ENCODE measurements at places on chromosomes 1 and 21. TPM values are rescaled to one million over a fixed set of nuclear protein-coding genes. Genes with fewer than 3 reads are reported as not detected.
A peak's percentile ranks its signal among the peaks of the same experiment; 100 is the strongest.

DNA sequence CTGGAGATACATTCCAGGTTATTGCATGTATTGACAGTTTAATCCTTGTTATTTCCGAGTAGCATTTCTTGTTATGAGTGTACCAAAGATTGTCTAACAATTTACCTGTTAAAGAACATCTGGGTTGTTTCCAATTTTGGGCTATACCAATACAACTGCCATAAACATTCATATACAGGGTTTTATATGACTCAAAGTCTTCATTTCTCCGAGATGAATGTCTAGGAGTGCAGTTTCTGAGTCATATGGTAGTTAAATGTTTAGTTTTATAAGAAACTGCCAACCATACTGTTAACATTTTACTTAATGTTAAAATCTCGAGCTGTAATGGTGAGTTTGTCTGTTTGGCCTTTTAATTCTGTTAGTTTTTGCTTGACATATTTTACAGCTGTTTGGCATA lies 10.0 kb downstream of the RAB4A start:
- no peak for DNase-seq

GRCh38 chr1:42328916-42329496 lies 6.0 kb downstream of the FOXJ3 start:
- DNase-seq, result no peak

DNA sequence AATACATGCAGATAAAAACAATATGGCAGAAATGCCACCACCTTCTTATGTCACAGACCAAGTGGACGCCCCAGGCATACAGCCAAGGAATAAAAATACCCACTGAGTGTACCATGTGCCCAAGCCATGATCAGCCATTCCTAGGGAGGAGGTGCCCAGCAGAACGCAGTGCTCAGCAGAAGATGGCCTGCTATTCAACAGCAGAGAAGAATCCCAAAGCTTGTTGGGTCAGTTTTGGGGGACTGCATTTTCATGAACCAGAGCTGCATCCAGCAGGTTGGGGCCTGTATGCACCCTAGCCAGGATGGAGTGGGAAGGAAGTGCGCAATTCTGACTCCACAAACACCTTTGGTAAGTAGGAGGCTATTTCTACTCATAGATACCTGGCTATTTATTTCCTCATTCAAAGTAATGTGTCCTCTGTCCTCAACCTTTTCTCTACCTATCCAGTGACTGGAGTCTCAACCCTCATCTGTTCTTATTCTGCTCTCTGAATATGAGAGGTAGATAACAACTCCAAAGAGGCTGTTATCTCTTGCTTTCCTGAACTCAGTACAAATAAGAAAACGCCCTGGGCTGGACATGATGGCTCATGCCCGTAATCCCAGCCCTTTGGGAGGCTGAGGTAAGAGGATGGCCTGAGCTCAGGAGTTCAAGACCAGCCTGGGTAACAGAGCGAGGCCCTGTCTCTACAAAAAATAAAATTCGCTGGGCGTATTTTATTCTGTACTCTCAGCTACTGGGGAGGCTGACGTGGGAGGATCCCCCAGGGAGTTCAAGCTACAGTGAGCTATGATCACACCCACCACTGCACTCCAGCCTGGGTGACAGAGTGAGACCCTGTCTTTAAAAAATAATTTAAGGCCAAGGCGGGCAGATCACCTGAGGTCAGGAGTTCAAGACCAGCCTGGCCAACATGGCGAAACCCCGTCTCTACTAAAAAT lies 2.5 kb upstream of the PLEKHM2 start:
- DNase-seq, result no peak

- peak; percentile 80 for DNase-seq
Measured at GRCh38 chr1:173823781-173824314, 625 bp upstream of the DARS2 start.

- no peak for DNase-seq
Measured at GRCh38 chr1:26130695-26131094, 19.1 kb downstream of the PDIK1L start.

GRCh38 chr1:216749232-216749631 lies 26.0 kb upstream of the ESRRG start:
- DNase-seq, result no peak

DNA sequence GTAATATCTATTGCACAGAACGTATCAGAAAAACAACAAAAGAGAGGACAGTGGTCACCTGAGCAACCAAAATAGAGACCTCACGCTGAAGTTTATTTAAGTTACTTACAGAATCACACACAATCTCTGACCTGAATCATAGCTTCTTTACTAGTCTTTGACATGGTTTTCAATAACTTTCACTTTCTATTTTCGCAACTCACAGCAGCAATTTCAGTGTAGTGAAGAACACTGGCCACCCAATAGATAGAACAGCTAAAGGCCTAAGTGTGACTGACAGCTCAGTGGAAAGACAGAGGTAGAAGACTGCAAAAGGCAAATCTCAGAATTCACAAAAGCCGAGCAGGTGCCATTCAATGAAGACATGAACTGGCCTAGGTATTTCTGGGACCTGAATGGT lies 435.6 kb upstream of the CHRM3 start:
- DNase-seq, result no peak

DNA sequence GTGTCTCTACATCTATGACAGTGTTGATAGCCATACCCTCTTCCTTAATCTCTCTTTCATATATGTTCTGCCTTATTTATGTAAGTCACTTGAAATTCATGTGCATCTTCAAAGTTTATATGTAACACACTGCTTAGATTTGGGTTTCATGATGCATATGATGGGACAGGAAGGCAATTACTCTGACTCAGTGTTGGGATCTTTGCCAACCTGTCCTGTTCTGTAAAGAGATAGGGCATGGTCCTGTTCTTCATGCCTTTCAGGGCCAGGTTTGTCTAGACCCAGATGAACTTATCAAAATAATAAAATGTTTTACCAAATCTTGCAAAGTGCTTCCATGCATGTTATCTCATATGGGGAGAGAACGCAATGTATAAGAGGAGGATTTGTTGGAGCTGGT lies 69.5 kb downstream of the TMPRSS15 start:
- no peak for DNase-seq

GRCh38 chr1:186605762-186606350 lies 74.4 kb downstream of the PTGS2 start:
- DNase-seq, result no peak

DNA sequence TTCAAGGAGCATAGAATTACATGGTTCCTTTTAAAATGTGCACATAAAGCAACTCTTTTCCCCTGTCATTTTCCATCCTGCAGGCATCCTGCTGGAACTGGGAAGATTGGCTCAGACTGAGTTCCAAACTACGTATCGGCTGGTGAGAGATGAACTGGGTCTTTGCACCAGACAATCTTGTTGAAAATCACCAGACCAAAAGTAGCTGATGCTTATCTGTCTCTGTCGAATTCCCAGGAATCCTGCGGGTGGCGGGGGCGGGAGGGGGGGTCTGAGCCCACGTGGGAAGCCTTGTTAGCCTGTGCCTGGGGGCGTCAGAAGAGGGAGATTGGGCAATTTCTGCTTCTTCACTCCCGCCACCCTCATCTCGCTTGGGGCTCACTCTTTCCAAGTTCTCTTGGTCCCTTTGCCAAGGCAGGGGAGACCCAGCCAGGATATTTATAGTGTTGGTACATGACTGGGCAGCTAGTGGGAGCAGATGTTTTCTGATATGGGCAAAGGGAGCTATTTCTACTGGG lies 90.1 kb upstream of the SLC25A33 start:
- DNase-seq, result no peak

DNA sequence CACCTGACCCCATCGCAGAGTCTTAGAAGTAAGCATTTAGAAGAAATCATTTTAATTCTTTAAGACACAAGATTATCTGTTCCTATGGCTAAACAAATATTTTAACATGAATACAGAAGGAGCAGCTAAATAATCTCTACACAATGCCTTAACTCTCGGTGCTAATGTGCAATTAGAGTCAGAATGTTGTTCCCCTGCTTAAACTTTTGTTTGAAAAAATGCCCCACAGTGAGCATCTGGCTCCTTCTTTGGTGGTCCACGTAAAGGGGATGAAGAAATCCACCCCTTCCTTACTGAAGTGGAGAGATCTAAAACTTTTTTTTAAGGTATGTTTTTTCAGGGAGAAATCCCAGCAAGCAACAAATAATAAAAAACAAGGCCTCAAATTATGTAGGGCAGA lies 55.2 kb downstream of the SLC45A1 start:
- no peak for DNase-seq

DNA sequence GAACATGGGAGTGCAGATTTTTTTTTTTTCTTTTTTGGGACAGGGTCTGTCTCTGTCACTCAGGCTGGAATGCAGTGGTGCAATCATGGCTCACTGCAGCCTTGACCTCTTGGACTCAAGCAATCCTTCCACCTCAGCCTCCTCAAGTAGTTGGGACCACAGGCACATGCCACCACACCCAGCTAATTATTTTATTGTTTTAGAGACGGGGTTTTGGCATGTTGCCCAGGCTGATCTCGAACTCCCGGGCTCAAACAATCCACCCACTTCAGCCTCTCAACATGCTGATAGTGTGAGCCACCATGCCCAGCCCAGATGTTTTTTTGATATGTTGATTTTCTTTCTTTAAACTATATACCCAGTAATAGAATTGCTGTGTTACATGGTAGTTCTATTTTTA lies 57.7 kb downstream of the RGSL1 start:
- DNase-seq, result no peak

DNA sequence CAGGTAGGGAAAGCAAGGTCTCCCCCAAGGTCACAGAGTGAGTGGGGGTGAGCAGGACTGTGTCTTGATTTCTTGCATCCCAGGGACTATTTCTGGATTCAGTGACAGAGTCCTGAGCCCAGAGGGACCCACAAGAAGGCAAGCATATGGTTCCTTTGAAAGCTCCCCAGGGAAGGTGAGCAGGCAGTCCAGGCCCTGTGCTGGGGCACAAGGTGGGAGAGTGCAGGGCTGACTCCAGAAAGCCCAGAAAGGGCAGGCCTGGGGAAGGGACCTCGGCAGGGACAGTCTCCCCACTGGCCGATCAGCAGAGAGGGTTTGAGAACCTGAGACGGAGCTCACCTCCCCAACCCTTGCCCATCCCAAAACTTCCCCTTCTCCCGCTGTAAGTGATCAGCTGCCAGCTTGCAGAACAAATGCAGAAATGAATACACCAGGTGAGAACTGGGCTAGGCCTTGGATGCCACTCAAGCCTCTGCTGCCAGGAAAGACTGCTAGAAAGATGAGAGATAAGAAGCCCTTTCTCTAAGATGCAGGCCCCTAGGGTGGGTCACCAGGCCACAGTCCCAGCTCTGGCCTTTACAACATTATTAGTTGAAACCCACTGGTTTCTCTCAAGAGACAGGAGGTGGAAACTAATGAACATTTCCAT lies 121.0 kb downstream of the GLIS1 start:
- DNase-seq, result no peak

- no peak for DNase-seq
Measured at GRCh38 chr1:66013371-66013770, 220.7 kb downstream of the PDE4B start.

- DNase-seq, result no peak
Measured at GRCh38 chr1:116825207-116825719, 71.0 kb downstream of the CD2 start.

DNA sequence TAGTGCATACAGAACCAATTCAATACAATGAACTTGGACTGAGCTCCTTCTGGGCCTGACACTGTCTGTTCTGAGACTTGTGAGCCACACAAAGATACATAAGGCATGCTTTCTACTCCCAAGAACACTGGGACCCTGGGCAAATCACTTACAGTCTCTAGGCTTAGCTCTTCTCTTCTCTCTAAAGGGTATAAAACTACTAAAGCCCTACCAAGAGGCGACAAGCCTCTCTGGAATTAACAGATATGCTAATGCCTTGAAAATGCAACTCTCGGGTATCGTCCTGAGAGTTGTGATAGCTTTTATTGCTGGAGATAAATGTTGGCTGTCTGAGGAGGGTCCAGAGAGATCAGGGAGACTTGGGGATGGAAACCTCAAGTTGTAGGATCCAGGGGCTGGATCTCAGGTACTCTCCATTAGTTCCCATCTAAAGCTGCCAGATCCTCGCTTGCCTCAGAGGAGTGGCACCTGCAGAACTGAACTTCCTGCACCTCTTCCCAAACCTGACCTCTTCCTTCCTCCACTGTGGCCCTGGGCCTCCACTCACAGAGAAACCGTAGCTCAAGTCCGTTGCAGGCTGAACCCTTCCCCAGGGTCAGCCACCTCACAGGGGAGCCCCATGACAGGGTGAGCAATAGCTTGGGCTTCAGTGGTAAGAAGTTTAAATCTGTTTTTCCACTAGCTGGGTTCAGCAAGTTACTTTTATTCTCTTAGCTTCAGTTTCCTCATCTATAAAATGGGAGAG lies 11.5 kb upstream of the CFAP45 start:
- DNase-seq, result no peak

DNA sequence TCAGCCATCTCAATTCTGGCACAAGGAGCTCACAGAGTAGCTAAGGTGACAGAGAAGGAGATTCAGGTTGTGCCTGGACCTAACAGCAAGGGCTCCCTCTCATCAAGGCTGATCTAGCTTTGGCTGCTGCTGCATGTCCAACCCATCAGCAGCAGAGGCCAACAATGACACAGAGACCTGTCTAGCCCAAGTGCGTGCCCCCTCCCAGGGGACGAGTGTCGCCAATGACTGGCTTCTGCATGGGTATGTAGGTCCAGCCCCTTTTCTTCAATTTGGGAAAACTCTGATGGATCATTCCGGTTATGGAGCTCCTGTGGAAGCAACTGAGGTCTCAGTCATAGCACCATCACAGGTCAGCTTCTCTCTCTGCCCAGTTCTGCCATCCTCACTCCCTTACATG lies 83.3 kb downstream of the KCNJ15 start:
- DNase-seq, result no peak

DNA sequence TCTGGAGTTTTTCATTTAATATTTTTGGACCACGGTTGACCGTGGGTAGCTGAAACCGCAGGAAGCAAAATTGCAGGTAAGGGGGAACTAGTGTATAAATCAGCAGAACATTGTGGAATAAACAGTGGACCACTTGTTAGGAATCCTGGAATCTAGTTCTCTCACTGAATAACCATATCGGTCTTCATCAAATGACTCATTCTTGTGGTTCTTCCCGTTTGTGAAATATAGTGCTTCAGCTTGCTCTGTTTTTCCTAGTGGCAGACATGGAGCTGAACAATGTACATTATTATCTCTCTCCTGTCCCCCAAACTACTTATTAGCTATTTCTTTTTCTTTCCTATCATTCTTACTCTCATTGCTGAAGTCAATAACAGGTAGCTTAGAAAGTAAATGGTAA lies 61.9 kb downstream of the HSPA13 start:
- DNase-seq, result no peak

- DNase-seq, result no peak
Measured at GRCh38 chr21:29235714-29236197, 63.0 kb upstream of the BACH1 start.

- no peak for DNase-seq
Measured at GRCh38 chr1:236391008-236391407, 3.1 kb upstream of the EDARADD start.

- DNase-seq, result no peak
Measured at GRCh38 chr1:209434066-209434465, 149.4 kb upstream of the CAMK1G start.

F13B gene
- not detected for total RNA-seq

FOXD2 gene
- 0.33 TPM for total RNA-seq

ITGB2 gene
- 1,246 TPM for total RNA-seq

SYT6 gene
- not detected for total RNA-seq

GOLT1A gene
- total RNA-seq, result not detected

SELENON gene
- 9.6 TPM for total RNA-seq
